ENCODE measurements at places on chromosomes 3 and 15.

GRCh38 chr3:23916886-23917678, at the start of the genes NKIRAS1 and RPL15:
TSS of gene NKIRAS1 (minus strand) at chr3:23916990. CDS start at chr3:23910904, 6,086 bp downstream.
TSS of gene RPL15 (plus strand) at chr3:23917132. CDS start at chr3:23917860, 728 bp downstream.
- peak; percentile 97 for DNase-seq

- DNase-seq: no peak
These were observed 1045.7 kb upstream of the CFAP20DC start for GRCh38 chr3:60095516-60095915.

DNA sequence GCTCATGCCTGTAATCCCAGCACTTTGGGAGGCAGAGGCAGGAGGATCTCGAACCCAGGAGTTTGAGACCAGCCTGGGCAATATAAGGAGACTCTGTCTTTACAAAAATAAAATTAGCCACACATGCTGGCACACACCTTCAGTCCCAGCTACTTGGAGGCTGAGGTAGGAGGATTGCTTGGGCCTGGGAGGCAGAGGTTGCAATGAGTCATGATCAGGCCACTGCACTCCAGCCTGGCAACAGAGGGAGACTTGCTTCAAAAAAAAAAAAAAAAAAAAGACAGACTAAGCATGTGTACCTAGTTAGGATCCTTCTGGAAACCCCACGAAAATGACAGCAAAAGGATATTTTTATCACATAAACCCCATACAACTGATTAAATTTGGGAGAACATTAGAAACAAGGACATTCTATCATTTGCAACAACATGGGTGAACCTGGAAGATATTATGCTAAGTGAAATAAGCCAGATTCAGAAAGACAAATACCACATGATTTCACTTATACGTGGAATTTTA, 44.9 kb downstream of the METTL6 start:
- no peak for DNase-seq

DNA sequence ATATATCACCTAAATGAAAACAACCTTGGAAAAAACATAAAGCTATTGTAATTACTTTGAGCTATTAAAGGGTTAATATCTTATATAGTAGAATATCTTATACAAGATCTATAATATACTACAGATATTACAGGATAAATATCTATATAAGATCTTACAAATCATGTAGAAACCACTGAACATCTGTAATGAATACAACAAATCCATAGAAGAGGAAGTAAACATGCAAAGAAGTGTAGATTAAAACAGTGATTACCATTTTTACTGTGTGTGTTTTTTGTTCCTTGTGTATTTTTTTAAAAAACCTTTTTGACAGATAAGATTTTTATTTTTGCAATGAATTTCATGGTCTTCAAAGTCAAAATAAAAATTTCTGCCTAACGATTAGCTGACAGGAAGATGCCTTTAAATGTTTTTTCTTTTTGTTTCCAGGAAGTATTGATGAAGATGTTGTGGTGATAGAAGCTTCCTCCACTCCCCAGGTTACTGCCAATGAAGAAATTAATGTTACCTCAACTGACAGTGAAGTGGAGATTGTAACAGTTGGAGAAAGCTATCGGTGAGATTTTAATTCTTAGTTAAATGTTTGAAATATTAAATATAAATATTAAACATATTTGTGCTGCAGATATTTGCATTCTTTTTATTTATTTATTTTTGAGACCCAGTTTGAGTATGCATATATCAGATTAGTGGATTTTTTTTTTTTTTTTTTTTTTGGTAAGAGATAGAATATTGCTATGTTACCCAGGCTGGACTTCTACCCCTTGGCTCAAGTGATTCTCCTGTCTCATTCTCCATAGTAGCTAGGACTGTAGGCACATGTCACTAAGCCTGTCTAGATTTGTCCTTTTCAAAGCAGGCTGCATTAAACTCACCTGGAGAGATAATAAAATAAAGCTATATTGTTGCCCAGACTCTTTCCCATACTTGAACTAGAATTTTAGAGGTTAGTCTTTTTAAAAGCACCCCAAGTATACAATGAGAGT, 52.8 kb upstream of the CCNB2 start:
- no peak for DNase-seq

DNA sequence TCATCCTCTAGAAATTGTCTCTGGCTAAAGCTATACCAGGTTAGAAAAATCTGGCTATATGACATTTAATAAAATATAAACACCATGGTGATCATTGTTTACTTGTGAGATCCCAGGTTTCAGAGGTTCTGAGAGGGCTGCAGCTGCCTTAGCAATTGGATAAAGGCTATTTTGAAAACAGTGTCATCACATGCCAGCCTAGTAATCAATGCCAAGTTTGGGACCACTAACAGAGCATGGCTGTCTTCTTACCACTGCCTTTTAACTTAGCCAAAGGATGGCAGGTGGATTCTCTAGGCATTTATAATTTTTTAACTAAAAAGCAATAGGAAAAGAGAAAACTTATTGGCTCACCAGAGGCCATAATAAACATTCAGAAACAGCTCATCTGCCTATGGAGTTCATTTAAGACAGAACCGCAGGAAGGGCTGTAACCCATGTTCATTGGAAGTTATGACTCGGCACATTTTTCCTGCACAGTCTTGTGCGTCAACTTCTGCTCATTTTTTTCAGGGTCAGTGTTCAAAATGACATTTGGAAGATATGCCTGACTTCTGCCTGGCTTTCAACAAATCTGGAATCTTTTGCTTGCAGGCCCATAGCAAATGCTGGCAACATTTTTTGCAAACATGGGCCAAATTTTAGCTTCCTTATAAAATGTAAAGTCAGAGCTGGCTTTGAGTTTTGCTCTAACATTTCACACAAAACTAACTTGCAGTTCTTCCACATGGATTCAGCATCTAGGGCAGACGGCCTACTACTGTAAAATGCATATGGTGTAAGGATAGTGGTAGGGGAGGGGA, 476.0 kb upstream of the TBL1XR1 start:
- DNase-seq: peak; percentile 64

All from EL (cell line).